ENCODE measurements at places on chromosomes 7 and 10. TPM values are rescaled to one million over a fixed set of nuclear protein-coding genes. Genes with fewer than 3 reads are reported as not detected.

The CYP17A1 gene
- polyA plus RNA-seq, result 1.0 TPM

The SMIM30 gene
- 112 TPM for polyA plus RNA-seq

DNA sequence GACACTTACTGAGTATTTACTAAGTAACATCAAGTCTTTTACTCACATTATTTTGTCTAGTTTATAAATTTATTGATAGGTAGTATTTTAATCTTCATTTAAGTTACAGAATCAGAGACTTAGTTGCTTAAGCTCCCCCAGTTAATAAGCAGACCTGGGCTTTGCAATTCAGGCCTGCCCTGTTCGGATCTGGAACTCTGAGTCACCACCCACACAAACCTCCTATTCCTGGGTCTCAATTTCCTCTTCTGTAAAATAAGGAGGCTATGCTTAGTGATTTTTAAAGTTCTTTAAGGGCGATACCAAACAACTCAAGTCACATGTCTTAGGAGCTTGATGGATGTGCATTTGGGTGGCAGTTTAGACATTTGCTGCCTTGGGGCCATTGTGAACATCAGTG is 3.5 kb upstream of the MGAM start:
- DNase-seq, result no peak

- no peak for DNase-seq
These were observed 178.3 kb downstream of the DYNC1I1 start for GRCh38 chr7:95950698-95951097.

- no peak for DNase-seq
These were observed 188.5 kb upstream of the AGR3 start for GRCh38 chr7:17070231-17070708.

DNA sequence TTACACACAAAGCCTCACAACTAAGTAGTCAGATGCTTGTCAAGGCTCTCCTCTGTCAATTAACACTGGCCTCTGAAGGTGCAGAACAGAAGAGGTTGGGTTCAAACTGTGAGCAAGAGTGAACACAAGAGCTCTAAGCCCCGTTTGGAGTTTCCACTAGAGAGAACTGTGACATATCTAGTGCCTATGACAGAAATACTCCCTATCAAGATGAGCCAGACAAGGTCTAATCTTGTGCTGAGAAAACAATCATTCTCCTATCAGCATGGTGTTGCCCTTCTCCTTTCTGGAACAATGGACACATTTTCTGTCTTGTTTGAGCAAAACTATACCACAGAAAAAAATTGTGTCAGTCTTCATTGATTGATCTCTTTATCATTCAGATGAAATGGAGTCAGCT is 62.4 kb upstream of the CCDC71L start:
- no peak for DNase-seq

DNA sequence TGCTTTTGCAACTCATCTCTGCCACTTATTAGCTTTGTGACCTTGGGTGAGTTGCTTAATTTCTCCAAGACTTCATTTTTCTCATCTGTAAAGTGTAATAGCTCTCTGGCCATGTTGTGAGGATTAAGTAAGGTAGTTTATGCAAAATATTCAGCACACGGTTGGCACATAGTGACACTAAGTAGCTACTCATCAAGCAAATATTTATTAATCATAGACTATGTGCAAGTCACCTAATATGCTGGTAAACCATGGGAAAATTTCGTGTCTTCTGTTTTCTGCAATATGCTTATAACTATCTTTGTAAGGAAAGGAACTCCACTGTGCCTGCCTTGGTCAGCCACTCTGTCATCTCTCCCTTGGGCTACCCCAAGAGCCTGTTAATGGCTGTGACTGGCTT is 50.3 kb upstream of the EGR2 start:
- no peak for DNase-seq

DNA sequence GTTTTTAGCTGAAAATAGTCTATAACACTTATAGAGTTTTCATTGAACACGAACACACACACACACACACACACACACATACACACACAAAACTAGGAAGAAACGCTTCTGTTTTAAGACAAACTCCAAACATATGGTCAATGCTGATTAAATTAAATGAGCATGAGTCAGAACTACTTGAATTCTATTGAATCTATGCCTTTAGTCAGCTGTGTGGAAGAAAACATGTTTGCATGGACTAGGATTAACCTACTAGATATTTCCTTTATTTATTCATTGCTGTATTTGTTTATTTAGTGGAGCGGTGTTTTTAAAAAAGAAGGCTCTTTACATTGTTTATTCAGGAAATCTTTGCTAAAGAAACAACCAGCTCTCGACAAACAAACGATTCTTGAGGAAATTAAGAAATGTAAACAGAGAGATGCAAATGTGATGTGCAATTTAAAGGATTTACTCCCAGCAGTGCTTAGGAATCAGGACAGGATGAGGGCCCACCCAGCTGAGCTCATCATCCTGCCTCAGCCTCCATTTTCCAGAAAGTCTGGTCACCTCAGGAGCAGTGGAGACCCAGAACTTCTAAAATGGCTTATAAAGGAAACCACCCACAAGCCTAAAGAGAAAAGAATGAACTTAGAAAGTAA is 83.2 kb downstream of the PDE1C start:
- no peak for DNase-seq

DNA sequence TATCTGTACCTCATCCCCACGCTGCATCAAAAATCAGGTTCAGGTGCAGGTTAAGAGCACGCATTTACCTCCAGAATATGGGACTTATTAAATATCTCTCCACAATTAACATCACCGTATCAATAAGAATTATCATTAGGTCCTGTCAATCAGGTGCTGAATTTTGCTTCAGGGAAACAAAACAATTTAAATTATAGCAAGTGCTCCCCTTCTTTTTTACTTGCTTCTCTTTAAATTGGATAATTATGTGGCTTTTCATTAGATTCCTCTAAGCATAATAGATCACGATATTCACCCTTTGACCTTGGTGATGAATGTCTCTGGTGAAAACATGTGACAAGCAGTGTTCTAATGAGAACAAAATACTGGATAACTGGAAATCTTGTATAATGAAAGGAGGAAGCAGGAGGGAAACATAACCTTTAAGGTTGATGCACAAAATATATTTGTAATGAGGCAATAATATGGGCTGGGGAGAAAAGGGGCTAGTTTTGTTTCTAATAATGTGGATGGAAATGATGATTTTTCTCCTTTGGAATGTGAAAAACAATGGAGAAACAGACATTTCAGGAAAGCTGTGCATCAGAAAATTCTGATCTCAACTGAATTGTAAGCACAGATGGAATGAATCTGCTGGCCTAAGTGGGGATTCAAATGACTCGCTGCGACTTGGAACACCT is 166.9 kb downstream of the SNX10 start:
- no peak for DNase-seq

DNA sequence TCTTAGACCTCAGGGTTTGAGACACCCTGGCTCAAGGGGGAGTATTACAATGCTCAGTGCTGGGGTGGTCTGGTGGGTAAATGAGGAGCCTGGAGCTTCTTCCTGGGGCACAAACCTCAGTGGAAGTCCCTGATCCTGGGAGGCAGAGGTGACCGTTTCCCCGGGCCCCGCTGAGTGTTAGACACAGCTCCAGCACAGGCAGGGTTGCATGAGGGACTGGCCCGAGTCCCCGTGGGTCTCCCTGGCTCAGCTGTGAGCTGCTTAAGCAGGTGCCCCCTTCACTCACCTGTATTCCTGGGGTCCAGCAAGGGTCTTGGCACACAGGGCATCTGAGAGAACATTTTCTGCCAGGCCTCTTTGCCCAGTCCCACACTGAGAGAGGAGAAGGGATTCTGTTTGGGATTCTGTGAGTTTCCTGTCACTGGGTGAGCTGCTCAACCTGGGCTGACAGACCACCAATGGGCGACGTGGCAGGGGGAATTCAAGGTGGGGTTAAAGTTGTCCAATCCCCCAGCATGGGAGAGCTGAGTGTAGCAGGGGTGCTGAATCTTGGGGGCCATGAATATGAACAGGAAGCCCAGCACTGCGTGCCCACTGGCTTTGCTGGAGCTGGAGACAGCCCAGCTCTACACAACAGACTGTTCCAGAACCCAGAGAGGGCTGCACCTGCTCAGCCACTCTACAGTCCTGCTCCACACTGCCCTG is 29.9 kb downstream of the DDIT4 start:
- no peak for DNase-seq

The ZNF853 gene
- polyA plus RNA-seq, result 15.0 TPM

- no peak for DNase-seq
These were observed 1.5 kb downstream of the PKD1L1 start for GRCh38 chr7:47946581-47947354.

- no peak for DNase-seq
These were observed 17.2 kb downstream of the ZNF488 start for GRCh38 chr10:47366731-47367460.

DNA sequence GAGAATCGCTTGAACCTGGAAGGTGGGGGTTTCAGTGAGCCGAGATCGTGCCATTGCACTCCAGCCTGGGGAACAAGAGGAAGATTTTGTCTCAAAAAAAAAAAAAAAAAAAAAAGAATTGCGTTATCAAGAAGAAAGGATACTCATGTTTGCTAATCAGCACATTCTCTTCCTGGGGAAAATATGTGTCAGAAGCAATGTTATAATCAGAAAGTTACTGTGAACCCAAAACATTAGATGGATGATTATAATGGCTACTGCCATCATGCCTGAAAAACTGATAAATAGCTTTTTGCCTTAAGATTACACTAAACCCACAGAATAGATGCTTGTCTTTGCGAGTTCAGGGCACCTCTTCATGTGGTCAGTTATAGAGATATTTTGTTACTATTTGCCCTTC is 24.3 kb upstream of the GNAI1 start:
- DNase-seq, result no peak

GRCh38 chr10:109770663-109771062 is 152.6 kb downstream of the XPNPEP1 start:
- no peak for DNase-seq

DNA sequence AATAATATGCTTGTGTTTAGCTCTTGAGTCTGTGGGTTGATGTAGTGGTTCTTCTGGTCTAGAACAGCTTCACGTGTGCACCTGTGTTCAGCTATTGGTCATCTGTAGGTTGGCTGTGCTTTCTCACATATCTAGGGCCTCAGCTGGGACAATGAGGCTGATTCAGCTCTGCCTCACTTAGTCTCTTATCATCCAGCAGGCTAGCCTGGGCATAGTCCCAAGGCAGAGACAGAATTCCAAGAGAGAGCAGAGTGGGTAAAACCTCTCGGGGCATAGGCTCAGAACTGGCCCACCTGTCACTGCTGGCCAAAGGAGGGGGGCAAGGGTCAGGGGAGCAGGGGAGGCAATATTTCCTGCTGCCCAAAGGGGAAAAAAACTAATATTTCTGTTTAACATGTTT is 32.0 kb upstream of the MXI1 start:
- no peak for DNase-seq

- DNase-seq, result no peak
These were observed 190.0 kb downstream of the FAM107B start for GRCh38 chr10:14584661-14585060.

The SLC13A4 gene
- 1.6 TPM for polyA plus RNA-seq

The PLEKHA1 gene
- polyA plus RNA-seq, result 102 TPM

The CREB3L2 gene
- 50.7 TPM for polyA plus RNA-seq

DNA sequence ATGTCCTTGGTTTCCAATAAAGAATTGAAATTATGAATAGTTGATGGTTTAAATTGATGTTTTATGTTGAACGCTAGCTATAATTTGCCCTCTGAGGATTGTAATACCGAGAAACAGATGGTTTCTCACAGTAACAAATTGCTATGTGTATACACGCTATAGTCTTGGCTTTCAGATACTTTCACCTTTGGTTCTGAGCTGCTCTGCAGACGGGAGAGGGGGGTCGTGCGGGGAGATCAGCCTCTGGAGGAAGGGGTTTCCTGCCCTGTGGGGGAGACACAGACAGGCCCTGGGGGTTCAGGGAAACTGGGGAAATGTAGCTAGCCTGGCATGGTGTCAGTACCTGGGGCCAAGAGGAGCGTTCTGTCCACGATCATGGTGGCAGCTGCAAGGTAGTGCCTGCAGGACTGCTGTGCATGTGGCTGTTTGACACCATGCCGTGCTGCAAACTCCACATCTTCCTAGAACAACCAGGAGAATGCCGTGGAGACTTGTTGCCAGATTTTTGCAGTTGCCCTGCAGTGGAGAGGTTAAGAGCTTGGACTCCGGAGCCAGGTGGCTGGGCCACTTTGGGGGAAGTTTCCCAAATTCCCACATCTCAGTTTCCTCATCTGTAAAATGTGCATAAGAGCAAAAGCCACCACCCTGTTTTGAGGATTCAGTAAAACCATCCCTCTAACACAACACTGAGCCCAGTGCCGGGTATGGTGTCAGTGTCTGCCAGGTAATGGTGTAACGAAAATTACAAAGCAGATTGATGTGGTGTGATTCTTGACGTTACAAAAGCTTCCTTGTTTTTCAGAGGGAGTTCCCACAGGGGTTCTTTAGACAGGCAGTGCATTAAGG is 167.9 kb downstream of the CUX1 start:
- DNase-seq, result no peak

DNA sequence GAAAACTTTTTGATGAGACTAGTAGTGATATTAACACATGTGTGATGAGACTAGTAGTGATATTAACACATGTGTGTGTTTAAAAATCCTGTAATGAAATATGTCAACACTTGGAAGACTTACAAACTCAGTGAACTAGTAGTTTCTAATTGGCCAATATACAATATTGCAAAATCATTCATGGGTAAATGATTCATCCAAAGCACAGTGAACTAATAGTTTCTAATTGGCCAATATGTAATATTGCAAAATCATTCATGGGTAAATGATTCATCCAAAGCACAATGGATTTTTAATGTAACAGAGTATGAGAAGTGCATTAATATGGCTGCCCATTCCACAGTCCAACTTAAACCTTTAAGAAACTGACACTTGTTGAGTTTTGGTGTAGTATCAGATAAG is 77.8 kb downstream of the ATAD1 start:
- DNase-seq, result no peak

The NEURL1 gene
- polyA plus RNA-seq, result 1.4 TPM

The MAP3K8 gene
- polyA plus RNA-seq, result 6.6 TPM

GRCh38 chr7:50598460-50599343 is 33.5 kb upstream of the DDC start:
- DNase-seq, result no peak

DNA sequence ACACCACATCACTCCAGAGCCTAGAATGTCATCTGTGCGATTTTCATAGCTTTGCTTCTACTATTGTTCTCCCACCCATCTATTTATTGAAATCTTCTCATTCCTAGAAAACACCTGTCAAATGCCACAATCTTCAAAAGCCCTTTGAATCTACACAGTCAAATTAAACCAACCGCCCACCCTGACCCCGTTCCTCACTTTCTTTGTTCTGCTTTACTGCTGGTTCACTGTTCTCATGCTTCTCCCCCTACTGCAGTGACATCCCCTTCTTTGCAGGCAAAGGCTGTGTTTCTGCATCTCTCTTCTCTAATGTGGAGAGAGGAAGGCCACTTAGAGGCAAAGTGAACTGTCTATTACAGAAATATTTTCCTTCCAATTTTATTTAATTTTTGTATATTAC is 152.4 kb upstream of the NEBL start:
- no peak for DNase-seq
